KBM-7 (cell line): ENCODE measurements at places on chromosomes 1 and 21.

GRCh38 chr1:21630571-21631343 lies 38.4 kb downstream of the RAP1GAP start:
- DNase-seq = no peak

GRCh38 chr1:93844262-93845045 lies 34.6 kb downstream of the DNTTIP2 start:
- DNase-seq = peak; percentile 82

- no peak for DNase-seq
Measured at GRCh38 chr1:217681806-217682205, 50.7 kb downstream of the SPATA17 start.

DNA sequence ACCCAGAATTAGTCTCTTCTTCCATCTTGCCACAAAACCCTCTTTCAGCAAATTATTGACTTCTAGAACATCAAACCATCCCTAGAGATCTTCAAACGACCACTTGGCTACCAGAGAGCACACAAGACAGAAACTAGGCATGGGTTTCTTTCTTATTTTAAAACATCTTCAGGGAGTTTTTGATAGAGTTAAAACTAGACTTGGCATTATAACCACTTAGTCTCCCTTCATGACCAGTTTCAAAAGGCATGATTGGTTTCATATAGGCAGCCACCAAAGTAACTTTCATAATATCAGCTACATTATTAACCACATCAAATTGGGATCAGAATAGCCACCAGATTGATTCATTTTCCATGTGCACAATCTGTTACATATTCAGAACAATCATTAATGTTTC lies 368.4 kb upstream of the GREM2 start:
- no peak for DNase-seq

- DNase-seq = no peak
Measured at GRCh38 chr1:20150969-20151368, 11.8 kb downstream of the PLA2G2F start.
